HFFc6 (cell line): ENCODE measurements at places on chromosomes 16 and 17. TPM values are rescaled to one million over a fixed set of nuclear protein-coding genes. Genes with fewer than 3 reads are reported as not detected.
A peak's percentile ranks its signal among the peaks of the same experiment; 100 is the strongest.

Gene GALR2
- total RNA-seq, result 0.23 TPM in 1 of 2 replicates, not detected in the other

- no peak for DNase-seq
These were observed 21.6 kb downstream of the PLA2G10 start for GRCh38 chr16:14672403-14672971.

Gene CRHR1
- total RNA-seq, result not detected in 3 replicates

- peak; percentile 29 for DNase-seq
These were observed 18.5 kb downstream of the TOP2A start for GRCh38 chr17:40399185-40399584.

Gene CIITA
- 0.11 to 0.24 TPM in 2 of 3 replicates, not detected in the other for total RNA-seq

DNA sequence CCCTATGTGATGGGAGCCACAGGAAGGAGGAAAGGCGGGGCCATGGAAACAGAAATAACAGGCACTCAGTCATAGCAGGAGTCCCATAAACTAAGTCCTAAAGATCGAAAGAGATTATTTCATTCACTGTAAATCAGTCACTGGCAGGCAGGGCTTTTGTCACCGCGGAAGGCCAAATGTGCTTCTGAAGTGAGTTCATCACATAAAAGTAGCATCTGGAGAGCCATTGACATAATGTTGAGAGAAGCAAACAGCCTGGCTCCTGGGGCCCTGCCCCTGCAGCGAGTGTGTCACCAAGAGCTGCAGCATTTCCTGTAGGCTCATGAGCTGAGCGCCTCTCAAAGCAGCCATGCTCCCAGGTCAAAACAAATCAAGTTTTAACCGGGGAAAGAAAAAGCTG, 476.2 kb downstream of the HAPSTR1 start:
- DNase-seq, result no peak

DNA sequence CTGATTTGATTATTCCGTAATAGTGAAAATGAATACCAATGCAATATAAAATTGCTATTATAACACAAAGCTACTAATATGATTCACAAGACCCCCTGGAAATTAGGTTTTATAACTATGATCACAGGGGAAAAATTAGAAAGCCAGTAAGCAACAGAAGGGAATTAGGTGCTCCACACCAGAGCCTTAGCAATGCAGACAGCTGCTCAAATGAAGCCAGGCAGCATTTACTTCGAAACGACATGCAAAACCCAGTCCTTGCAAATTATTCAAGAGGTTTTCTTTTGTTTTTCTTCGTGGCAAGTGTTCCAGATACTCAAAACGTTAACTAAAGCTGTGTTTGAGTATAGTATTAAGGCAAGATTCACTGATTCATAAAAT, 47.9 kb downstream of the TOX3 start:
- DNase-seq, result no peak

- no peak for DNase-seq
These were observed 17.1 kb upstream of the DOK4 start for GRCh38 chr16:57503366-57503765.
